ENCODE measurements at places on chromosomes 5 and 9.

- no peak for DNase-seq
Observed at GRCh38 chr9:87610200-87611155, 112.8 kb downstream of the DAPK1 start.

- DNase-seq, result peak; percentile 31
Observed at GRCh38 chr9:88583901-88584596, 49.1 kb downstream of the NXNL2 start.

DNA sequence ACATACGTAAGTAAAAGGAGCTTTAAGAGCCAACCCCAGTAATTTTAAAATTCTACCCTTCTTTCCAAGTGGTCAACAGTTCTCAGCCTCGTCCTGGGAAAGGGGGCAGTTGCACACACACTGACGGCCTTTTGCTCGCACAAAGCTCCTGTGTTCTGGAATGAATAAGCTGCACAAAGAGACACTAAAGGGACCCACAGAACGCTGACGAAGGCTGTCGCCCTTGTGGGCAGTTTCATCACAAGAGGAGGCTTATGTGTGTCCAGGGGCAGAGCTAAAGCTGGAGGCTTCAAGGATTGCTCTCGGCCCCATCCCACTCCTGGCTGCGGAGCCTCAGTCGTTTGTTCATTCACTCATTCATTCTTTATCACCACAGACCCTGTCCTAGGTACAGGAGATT is 67.0 kb upstream of the NEK6 start:
- no peak for DNase-seq

DNA sequence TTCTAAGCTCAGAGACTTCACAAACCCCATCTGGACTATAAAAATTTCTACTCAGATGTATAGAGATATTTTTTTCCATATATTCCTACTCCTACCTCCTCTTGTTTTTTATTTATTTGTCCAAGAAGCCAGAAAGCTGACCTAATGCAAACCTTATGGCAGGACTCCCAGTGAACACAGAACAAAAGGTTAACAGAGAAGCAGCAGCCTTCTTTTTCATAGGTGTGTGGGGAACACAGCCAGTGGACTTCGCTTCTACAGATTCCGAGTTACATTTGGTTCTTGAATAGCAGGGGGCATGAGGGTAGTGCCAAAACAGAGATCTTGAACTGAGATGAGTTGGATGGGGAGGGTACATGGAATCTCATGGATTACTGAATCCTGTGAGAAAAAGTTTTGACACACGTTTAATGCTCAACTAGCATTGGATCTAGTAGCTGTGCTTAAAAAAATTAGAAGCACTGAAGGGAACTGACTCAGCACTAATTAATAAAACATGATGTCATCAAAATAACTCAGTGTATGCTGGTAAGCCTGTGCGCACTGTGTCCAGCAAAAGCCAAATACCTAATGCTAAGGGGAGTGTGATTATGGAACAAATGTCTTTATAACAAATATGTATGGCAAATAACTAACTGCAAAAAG is 240.1 kb downstream of the GABRB2 start:
- DNase-seq, result no peak

- no peak for DNase-seq
Observed at GRCh38 chr5:55829956-55830355, 21.2 kb upstream of the IL31RA start.

Measured in NCI-H82 (cell line).